ENCODE measurements at places on chromosomes 2 and 18.
A peak's percentile ranks its signal among the peaks of the same experiment; 100 is the strongest.

GRCh38 chr2:68734688-68735525 is at the start of gene ARHGAP25:
Gene ARHGAP25, plus strand, starts transcription at chr2:68734811. Its CDS starts 389 bp downstream, at chr2:68735200.
- peak; percentile 36 for DNase-seq

DNA sequence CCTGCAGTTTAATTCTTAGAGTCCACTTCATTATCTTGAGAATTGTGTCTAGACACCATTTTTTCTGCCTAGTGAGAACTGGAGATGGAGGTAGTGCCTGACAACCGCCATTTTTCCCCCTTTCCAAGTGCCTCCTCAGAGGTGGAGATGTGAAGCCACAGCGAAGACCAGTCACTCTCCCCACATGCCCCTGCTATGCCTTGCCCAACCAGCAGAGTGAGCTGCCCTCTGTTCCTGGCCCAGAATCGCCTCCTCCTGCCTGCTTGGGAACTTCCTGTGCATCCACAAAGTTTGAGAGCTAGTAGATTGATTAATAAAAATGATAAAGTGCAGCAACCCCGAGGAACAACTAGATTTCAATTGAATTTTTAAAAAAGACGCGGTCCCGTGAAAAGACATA is 123.3 kb downstream of the CLIP4 start:
- no peak for DNase-seq

DNA sequence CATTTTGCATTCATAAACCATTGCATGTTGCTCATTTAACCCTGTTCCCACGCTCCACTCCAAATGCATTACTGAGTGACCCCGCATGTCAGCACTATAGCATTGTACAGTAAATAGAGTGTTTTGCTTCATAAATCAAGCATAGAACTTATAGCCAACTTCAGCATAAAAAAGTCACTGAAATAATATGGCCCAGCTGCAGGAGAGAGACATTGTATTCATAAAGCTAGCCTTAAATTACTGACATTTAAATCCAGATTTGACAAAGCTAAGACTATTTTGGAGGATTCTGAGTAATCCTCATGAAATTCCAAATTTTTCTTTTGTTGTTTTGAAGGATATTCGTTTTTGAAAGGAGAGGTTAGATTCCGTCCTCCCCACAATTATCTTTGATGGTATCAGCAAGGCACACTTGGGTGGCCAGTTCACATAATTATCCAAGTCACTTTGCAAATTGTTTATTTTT is 320.9 kb upstream of the TCF4 start:
- DNase-seq, result no peak

- no peak for DNase-seq
These were observed 131.7 kb upstream of the CTAGE1 start for GRCh38 chr18:22549260-22549937.

GRCh38 chr2:211881449-211881848 is 657.2 kb downstream of the ERBB4 start:
- no peak for DNase-seq

GRCh38 chr2:31997653-31998052 is 13.2 kb downstream of the MEMO1 start:
- no peak for DNase-seq

GRCh38 chr2:113257516-113258264 is 21.0 kb downstream of the PAX8 start:
- no peak for DNase-seq

GRCh38 chr18:21916594-21916993 is 176.0 kb downstream of the MIB1 start:
- no peak for DNase-seq

- no peak for DNase-seq
These were observed 94.1 kb upstream of the CD302 start for GRCh38 chr2:159891917-159892730.

DNA sequence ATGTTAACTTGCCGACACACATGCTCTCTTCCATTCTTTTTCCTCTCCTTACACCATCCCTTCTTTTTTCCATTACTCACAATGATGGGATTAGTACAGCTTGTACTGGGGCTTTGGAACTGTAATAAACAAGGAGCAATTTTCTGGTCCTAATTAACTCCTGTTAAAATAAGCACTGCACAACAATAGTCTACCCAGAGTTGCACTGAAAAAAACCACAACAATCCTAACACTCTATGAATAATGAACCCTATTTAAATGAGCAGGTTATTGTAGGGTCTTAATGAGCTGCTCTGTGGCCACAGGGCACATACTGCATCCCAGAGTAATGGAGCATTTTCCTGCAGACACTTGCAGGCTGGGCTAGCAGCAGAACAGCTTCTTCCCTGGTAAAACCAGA is 380.3 kb downstream of the NRXN1 start:
- DNase-seq, result no peak

GRCh38 chr2:174059884-174060244 is 94.7 kb upstream of the SP3 start:
- no peak for DNase-seq

DNA sequence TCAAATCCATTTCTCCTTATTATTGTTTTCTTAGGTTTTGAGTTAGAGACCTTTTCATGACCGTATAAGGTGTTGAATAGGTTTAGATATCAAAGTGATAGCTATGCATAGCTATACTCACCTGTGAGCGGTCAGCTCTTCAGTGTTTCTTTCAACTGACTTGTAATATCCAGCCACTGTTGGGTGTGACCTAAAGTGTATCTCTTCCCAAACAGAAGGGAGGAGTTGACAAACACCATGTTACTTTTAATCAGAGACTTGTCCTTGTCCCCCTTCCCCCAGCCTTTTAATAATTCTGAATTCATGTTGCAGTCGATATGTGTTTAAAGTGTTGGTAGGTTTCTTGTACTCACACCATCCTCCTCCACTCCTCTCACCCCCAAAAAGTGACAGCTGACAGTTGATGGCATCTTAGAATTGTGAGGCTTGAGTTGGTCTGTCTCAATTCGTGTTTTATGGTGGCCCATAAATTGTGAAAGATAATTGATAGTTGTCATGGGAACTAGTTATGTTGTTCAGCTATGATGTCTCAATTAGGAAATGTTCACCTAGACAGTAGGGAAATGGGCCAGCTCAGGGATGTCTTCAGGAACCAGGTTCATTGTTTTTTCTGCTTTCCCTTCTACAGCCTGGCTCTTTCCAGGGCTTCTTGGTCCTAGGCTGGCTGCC is 12.0 kb downstream of the NEDD4L start:
- DNase-seq, result no peak

DNA sequence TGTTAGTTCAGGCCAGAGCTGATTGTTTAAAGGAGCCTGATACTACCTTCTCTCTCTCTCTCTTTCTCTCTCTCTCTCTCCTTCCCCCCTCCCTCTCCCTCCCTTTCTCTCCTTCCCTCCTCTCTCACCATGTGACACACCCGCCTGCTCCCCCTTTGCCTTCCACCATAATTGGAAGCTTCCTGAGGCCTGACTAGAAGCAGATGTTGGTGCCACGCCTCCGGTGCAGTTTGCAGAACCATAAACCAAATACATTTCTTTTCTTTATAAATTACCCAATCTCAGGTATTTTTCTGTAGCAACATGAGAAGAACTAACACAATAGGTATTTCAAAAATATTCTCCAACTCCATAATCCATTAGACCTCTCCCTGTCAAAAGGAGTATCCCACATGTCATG is 62.4 kb downstream of the ANKRD62 start:
- no peak for DNase-seq

- DNase-seq, result no peak
These were observed 51.2 kb downstream of the SPIRE1 start for GRCh38 chr18:12606592-12607315.

GRCh38 chr2:127599211-127599610 is 46.7 kb upstream of the GPR17 start:
- no peak for DNase-seq

- DNase-seq, result no peak
These were observed 8.3 kb upstream of the CASP10 start for GRCh38 chr2:201174687-201175086.

DNA sequence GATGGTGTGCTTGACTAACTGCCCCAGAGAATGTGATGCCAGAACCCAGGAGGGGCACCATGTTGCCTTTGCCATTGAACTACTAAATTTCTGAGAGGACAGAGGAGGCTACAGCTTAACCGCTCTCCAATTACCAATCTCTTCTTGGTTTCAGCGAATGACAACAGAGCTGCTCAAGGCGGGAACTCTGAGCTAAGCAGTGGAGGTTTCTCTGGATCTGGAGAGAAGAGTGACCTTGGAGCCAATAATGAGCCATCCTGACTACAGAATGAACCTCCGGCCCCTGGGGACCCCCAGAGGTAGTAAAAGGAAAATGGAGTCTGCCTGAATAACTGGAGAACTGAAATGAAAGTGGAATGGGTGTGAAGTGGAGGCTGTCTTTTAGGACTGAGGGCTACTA is 53.2 kb downstream of the DIS3L2 start:
- DNase-seq, result no peak

- DNase-seq, result no peak
These were observed 323.4 kb upstream of the RBMS1 start for GRCh38 chr2:160816916-160817499.

- no peak for DNase-seq
These were observed 62.3 kb downstream of the ITGA6 start for GRCh38 chr2:172489681-172490080.

DNA sequence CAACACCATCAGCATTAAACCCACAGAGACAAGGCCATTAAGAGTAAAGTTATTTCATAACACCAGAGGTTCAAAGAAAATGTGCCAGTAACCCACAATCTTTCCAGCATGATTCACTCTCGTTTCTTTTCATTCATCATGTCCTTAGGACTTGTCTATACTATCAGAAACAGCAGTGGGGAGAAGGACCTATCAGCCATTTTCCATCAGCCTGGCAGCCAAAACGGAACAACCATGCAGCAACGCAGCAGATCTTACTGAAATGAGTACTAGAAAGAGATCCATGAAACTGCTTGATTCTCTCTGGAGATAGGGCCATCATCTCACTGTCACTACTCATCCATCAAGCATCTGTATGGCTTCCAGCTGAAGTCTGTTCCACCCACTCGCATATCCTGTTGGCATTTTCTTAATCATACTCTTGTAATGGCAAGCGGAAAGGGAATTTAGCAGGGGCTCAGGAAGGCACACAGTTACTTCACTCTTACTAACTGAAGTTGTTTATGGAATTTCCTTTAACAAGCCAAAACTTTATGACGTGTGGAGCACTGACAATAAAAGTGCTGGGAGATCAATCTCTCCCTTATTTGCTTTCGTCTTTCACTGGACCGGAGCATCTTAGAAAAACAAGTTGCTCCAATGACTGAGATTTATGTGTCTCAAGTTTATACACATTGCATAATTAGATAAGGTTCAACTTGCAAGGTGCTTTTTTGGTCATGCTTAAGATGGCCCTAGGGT is 69.7 kb downstream of the EPHA4 start:
- no peak for DNase-seq

GRCh38 chr2:207996848-207997247 is 28.5 kb downstream of the PLEKHM3 start:
- no peak for DNase-seq

DNA sequence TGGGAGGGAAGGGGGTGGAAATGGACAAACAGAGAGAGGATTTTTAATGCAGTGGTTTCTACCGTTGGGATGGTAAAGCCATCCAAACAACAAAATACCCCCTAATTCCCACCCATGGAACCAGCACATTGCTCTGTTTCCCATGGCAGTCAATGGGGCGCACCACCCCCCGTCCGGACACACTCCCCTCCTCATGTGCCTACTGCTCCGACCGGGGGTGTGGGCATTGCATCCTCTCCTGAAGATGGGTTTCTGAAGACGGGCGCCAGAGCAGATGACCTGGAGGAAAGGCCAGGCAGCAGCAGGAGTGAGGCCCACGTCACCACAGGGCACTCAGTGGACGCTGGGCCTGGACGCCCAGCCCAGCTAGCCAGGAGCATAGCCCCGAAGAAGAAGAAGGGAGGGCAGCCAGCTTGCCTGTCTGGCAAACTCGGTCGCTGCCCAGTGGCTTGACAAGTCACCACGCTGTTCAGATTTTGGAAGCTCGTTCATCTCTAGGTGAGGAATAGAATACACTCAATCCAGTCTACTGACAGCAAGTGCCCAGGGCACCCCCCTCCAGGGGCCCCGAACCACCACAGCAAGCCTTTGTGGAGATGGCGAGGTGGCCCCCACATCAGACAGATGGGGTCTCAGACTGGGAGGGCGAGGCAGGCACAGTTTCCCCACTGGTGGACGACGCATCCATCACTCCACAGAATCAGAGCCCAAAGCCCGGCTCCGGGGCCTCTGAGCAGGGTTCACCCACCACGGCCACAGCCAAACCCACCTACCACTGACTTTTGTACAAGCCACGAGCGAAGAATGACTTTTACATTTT is 296.2 kb upstream of the SALL3 start:
- no peak for DNase-seq

DNA sequence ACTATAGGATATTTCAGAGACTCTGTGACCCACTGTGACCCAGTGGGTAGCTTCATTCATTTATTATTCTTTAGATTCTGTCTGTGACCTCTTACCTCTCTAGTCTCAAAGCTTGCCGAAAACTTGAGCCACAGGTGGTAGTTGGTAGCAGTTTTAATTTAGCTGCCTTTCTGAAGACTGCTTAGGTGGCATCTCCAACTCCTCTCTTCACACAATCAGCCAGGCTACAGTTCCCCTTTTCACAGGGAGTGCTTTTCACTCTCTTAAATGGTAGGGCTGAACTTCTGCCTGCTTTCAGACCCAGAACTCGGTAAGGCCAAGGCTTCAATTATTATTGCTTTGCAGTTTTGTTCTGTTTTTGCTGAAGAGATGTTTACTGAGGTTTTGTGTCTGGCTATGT is 349.6 kb downstream of the ARL6IP6 start:
- no peak for DNase-seq

DNA sequence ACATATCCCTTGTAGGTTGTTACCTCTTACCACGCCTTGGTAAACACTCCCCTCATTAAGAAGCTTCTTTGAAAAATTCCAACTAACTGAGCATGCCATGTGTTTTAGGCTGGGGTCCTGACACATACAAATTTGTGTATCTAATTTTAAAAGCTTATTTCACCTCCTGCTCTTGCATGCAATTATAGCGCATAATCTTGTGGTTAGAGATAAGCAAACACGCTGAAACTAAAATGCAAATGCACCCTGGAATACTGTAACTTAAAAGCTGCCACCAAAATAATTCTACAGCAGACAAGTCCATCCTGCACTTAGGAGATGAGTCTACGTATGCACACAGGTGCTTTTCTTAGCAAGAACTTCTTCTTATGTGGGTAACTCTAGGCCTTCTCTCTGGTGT is 990.2 kb downstream of the TSN start:
- no peak for DNase-seq

GRCh38 chr2:72847534-72848315 is 21.9 kb upstream of the EXOC6B start:
- DNase-seq, result no peak

DNA sequence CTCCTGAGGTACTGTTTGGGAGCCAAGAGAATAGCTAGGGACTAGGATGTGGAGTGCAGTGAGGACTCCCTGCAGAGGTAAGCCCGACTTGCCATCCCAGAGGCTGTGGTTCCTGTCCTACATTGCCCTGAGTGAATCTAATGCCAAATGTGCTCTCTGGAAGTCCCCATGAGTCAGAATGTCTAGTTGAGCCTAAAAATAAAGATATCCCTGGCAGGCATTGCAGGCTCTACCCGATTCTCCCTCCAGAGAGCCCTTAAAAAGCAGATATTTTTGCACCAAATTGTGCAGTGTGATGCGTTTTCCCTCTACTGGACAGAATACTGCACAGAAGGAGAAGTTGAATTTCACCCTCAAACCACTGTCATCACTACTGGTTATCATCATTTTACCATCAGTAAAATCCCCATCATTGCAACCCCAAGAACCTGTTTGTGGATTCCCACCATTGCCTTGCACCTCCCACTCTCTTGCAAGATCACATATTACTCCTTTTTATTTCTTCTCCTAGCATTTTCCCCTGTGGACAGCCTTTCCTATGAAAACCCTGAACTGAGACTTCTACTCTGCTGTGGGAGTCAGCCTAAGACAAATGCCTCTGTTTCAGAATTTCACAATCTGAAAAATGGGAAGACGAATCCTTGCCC is 98.0 kb downstream of the MARCHF4 start:
- DNase-seq, result no peak

GRCh38 chr18:77140030-77140429 is 7.4 kb upstream of the MBP start:
- DNase-seq, result no peak
